ENCODE measurements at places on chromosomes 7 and 10.
A peak's percentile ranks its signal among the peaks of the same experiment; 100 is the strongest.

DNA sequence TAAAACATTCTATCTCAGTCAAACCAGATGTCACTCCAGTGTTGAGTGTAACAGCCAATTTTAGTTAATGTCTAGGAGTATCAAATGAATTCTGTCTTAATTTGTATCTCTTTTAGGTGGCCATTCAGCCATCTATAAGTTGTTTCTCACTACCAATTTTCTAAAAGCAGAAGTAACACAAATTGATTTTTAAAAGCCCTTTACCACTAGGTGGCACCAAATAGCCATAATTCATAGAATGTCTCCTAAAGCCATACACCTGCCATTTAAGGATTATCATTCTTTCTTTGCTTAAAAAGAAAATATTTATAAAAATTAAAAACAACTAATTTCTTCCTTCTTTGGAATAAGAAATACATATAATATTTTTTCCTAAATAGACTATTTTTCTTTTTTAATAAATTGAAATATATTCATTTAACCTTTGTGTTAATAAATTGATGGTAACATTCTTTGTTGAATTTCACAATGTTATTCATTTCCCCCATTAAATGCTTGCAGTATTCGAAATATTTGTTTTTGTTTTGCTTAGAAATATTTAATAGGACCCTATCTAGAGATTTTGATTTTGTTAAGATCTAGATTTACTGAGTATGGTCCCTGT, 107.8 kb upstream of the PPP1R3A start:
- DNase-seq, result peak; percentile 76

DNA sequence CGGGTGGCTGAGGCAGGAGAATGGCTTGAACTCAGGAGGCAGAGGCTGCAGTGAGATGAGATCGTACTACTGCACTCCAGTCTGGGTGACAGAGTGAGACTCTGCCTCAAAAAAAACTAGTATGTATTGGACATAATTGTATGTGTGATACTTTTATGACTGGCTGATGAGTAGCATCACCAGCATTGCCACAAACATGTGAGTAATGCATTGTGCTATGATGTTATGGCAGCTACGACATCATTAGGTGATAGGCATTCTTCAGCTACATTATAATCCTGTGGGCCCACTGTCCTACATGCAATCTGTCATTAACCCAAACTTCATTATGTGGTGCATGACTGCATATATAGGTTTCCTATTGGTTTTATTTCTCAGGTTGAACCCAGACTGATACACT, 352.4 kb downstream of the GALNT17 start:
- DNase-seq, result no peak

- no peak for DNase-seq
These were observed 147.5 kb downstream of the CDK14 start for GRCh38 chr7:90743626-90744025.

DNA sequence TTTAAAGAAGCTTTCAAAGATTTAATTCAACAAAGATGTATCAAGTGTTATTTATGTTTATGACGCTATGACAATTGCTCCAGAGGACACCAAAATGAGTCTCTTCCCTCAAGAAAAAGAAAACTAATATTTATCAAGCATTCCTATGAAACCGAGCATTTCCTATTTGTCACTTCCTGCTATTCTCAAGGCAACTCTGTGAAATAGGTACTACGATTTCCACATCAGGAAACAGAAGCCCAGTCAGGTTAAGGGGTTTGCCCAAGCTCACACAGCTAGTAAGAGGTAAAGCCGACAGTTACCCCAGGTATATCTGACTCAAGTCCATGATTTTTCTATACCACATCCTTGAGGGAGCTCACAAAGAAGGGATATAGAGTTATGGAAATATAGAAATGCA, 85.9 kb downstream of the TRIL start:
- DNase-seq, result no peak

- no peak for DNase-seq
These were observed 283.5 kb upstream of the NFE2L3 start for GRCh38 chr7:25868509-25868908.

DNA sequence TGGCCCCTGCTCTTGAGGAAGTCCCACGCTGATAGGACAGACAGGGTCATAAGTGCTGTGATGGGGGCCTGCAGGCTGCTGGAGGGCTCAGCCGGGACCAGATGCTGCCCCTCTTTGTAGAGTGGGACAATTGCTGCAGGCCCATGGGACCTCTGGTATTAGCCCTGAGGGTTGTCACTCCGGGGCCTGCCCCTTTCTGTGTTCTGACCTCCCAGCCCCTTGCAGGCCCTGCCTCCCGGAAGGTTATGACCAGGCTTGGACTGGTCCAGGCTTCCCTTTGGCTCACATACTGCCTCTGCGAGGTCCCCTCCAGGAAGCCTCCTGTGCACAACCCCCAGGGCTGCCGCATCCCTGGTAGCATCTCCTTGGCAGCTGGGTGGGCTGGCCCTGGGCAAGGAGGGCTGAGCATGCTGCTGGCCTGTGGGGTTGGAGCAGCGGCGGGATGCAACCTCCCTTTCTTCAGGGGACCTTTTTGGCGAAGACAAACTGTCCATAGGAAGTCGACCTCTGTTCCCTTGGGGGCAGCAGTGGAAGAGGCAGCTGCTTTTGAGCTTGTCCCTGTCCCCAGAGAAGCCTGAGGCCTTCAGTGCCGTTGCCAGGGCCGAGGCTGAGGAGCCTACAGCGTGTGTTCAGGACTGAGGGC, 8.8 kb downstream of the LIMK1 start:
- DNase-seq, result no peak

GRCh38 chr7:150431839-150432658, 18.4 kb upstream of the GIMAP8 start:
- DNase-seq, result no peak

- DNase-seq, result peak; percentile 83
These were observed 40.3 kb downstream of the NRCAM start for GRCh38 chr7:108415821-108416536.

GRCh38 chr10:50937230-50937907, 51.9 kb upstream of the A1CF start:
- peak; percentile 77 for DNase-seq

- no peak for DNase-seq
These were observed 1284.3 kb downstream of the XPNPEP1 start for GRCh38 chr10:108639010-108639409.

- DNase-seq, result no peak
These were observed 203.9 kb downstream of the ELFN1 start for GRCh38 chr7:1873857-1874589.

- DNase-seq, result peak; percentile 65
These were observed 65.7 kb downstream of the TLL2 start for GRCh38 chr10:96448021-96448457.

DNA sequence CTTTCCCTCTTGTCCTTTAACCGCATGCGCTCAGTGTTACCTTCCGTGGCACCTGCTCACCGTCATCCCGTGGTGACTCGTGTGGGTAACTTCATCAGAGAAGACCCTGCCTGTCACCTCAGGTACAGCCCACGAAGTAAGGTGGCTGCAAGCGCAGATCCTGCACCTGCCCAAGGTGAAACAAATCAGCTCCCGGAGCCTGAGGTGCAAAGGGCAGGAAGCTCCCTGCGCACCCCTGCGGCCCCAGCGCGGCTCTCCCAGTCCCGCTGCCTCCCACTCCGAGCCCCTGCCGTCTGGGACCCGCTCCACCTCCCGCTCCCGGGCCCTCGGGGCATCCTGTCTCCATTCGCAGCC, 110.9 kb upstream of the LANCL2 start:
- DNase-seq, result no peak

DNA sequence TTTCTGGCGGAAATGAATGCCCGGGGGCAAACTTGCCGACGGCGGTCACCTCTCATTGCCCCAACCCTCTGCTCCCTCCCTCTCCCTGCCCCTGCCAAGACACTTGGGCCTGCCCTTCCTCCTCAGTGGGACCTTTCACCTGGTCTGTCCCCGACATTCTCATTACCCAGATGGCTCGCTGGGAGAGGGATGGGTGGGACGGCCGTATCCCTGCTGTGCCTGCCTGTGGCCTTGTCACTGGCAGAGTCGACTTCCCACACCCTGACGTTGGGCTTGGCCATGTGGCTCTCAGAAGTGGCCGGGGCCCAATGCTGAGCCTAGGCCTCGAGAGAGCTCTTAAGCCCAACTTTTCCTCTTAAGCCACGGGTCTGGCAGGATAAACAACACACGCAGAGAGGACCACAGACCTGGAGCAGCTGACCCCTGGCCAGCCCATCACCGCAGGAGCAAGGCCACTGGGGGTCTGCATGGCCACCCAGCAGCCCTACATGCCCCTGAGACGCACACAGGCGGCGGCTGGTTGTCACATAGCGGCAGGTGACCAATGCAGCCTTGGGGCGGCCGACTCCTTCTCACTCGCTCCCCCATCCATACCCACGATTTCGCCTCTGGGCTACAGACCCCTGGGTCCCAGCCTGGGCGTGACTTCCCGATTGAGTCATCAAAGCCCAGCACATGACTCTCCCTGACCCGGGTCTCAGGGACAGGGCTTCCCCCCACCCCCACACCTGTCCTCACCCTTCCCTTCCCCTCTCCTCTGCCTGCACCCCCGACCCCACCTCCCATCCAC, 40.1 kb downstream of the SLC29A4 start:
- no peak for DNase-seq

DNA sequence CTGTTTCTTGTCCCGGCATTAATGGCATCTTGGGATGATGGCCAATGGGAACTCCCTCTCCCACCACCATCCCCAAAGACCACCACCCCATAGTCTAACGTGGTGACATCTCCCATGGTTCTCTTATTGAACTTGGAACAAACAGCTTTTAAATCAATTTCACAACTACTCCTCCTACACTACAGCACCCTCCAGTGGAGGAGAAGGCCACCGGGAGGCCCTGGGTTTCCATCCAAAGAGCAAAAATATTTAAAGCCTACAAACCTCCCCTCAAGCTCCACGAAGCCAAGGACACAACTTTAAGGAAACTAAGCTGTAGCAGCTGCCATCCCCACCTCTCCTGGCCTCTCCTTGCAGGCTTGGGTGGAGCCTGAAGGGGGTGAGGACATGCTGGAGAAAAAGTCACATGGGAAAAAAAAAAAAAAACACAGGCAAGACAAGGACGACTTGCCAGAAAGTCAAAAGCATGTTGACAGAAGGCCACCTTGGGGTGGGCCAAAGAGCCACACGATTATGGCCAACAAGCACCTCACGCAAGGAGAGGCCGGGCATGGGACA, 94.0 kb upstream of the LANCL2 start:
- peak; percentile 65 for DNase-seq

- DNase-seq, result no peak
These were observed 204.7 kb downstream of the NXPH1 start for GRCh38 chr7:8638076-8638475.

GRCh38 chr10:71512761-71513539, 116.2 kb downstream of the CDH23 start:
- peak; percentile 35 for DNase-seq

- no peak for DNase-seq
These were observed 181.2 kb upstream of the CTBP2 start for GRCh38 chr10:125341611-125342010.

- no peak for DNase-seq
These were observed 102.3 kb upstream of the PLXDC2 start for GRCh38 chr10:19713800-19714525.

DNA sequence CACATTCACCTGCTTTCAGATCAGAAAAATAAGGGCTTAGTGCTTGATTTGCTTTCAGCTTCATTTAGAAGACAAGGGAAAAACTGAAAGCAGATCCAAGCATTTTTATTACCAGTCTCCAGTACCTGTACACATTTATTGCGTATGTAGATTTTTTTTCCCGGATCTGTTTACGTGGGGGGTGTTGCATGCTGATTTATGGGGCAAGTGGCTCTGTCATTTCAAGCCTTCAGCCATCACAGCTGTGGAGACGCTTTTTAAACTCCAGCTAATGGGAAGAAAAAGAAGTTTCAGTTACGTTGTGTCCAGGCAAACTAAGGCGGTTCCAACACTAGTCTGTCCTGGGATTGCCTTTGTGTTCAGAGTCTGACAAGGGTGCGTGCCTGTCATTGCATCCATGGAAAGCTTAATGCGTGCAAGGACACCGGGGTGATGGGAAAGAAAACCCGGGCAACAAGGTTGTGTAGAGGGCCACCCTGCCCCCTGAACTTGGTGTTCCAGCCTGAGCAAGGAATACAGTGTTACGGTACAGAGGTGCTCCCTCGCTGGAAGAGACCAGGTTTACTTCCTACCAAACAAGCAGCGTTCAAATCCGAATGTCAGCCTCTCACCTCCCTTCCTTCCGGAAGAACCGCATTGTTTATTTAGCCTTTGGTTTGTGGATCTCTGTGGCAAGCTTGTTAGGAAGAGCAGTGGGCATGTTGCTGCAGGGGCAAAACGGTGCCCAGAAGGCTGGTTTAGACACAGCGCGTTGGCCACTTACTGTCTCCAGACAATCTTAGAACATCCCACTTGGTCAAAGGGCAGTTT, 128.2 kb downstream of the FGFR2 start:
- DNase-seq, result no peak

- DNase-seq, result peak; percentile 36
These were observed 42.5 kb downstream of the FOXK1 start for GRCh38 chr7:4724648-4725013.

DNA sequence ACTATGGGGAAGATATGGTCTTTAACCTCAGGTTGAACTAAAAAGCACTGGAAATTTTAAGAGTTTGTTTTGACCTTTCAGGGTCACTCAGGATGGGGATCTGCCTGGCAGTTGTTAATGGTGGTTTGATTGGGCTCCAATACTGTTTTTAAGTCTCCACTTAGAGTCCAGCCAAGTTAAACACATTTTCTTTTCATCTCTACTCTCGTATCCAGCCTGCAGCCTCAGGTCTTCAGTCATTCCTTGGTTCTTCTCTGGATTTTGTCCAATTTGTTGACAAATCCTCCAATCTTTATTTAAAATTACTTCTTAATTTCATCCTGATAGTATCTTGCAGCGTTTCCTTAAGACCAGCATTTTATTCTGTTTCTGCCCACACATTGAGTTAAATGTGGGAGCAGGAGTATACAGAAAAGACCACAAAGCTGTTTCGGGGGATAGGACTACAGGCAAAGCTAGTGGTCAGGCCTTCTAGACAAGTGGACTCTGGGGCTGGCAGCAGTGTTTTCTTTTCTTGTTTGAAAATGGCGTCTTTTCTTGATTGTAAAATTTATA, 133.2 kb upstream of the INHBA start:
- DNase-seq, result no peak

DNA sequence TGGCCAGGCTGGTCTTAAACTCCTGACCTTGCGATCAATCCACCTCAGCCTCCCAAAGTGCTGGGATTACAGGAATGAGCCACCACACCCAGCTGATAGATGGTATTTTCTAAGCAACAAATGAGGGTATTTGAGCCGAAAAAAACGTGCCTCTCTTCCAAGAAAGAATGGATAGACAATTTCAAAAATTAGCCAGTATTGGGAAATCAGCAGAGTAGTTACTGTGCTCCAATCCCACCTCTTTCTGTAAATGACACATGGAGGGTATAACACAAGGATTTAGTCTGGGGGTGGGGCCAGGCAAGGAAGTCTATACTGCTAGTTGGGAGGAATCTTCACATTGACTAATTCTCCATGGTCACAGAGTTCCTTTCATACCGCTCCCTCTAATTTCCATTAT, 9.2 kb upstream of the BPGM start:
- no peak for DNase-seq

DNA sequence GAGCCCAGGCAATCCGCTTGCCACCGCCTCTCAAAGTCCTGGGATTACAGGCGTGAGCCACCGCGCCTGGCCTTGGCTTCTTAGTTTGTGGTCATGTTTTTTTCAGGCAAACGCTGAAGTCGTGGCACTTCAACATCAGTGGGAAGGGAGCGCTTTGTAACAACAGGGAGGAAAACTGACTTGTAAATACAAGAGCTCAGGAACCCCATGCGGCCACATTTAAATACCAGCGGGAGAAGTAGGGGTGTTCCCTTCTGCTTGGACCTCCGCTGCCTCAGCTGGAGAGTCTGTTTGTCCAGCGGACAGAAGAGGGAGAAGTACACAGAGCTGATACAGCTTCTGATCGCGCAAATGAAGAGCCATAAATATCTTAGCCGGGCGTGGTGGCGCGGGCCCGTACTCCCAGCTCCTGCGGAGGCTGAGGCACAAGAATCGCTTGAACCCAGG, 108.7 kb upstream of the KMT2C start:
- DNase-seq, result peak; percentile 18

Data from choroid plexus epithelial cell (primary cell).